Fibroblast of skin of abdomen (primary cell): ENCODE measurements at places on chromosomes 11 and 22.
A peak's percentile ranks its signal among the peaks of the same experiment; 100 is the strongest.

DNA sequence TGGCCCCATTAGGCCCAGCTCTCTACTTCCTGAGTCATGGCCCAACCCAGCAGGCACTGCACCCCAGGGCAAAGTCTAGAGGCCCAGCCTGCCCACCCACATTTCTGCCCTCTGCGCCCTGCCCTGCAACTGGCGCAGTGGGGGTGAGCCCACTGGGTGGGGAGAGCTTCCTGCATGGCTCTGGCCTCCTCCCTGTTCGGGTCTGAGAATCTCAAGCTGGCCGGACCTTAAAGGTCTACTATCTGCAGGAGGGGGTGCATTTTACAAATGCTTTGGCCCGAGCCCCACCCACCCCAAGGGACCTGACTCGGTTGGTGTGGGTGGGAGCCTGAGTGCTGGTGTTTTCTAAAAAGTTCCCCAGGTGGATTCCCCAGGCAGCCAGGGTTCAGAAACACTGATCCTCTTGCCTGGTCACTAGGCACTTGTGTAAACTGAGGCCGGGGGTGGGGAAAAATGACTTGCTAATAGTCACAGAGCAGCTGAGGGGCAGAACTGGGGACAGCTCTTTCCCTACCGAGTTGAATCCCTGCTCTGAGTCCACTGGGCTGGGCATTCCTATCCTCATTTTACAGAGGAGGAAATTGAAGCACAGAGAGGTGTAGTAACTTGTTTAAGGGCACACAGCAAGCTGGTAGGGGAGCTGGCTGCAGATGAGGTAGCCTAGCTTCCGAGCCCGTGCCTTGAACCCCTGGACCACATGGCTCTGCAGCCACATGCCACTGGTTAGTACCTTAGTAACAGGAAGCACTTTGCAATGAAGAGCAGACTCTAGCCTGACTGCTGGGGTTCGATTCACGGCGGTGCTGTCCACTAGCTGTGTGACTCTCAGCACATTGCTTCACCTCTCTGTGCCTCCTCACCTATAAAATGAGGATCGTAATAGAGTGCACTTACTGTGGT lies 36.3 kb downstream of the CD82 start:
- DNase-seq, result no peak

DNA sequence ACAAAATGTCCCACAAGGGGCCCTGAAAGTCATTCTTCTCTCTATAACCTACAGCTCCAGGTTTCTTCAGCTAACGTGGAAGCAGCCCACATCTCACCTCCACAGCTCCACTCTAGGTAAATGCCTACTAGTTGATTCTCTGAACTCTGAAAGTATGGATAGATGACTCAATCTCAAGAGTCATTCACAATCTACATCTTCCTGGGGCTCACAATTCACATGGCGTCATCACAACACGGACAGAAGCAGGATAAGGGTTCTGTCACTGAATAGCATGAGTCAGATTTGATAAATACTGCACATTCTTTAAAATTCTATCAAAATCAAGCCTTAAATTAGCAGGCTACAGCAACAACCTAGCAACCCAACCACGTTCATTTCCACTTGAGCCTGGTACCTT lies 96.3 kb downstream of the PLEKHA7 start:
- no peak for DNase-seq

- no peak for DNase-seq
Measured at GRCh38 chr22:42696331-42696967, 24.2 kb downstream of the A4GALT start.

- DNase-seq, result no peak
Measured at GRCh38 chr11:15586741-15587473, 472.2 kb downstream of the INSC start.

GRCh38 chr11:75439026-75439425 lies 6.0 kb upstream of the KLHL35 start:
- no peak for DNase-seq

GRCh38 chr22:27097933-27098332 lies 440.5 kb downstream of the MIAT start:
- DNase-seq, result peak; percentile 61

GRCh38 chr22:31083377-31083768 lies 2.3 kb downstream of the SMTN start:
- DNase-seq, result no peak

GRCh38 chr11:132452616-132453015 lies 1079.7 kb downstream of the OPCML start:
- DNase-seq, result peak; percentile 23

- peak; percentile 54 for DNase-seq
Measured at GRCh38 chr11:105937331-105937730, 84.7 kb downstream of the MSANTD4 start.

DNA sequence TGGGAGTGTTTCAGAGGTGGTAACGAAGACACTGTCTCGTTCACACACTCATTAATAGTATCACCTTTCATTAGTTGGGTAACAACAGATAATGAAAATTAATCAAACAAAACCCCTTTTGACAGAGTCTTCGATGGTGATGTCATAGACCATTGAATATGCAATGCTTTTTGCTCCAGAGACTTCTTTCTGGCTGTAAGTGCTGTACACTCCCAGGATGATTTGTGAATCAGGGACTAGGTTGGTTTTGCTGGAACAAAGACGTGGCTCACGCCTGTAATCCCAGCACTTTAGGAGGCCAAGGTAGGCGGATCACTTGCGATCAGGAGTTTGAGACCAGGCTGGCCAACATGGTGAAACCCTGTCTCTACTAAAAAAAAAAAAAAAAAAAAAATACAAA lies 9.5 kb upstream of the RASSF10 start:
- DNase-seq, result no peak

GRCh38 chr11:114440121-114440860 lies 1.0 kb downstream of the REXO2 start:
- peak; percentile 10 for DNase-seq

GRCh38 chr11:27115051-27115650 lies 74.5 kb downstream of the BBOX1 start:
- DNase-seq, result peak; percentile 41

DNA sequence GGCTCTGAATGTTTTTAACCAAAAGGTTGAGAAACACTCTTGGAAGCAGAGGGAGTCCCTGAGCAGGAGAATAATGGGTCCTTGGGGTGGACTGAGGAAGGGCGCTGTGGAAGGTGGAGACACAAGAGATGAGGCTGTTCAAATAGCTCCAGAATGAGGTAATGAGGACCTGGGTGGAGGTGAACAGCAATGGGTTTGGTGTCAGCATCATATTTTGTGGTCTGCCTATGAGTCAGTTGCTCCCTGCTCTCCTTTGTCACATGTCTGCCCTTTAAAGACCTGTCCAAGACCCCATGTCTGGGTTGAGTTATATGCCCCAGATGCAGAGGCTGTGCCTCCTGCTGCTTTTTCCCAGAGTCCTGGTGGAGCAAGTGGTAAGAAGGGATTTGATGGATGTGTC lies 113.6 kb downstream of the BARX2 start:
- no peak for DNase-seq

DNA sequence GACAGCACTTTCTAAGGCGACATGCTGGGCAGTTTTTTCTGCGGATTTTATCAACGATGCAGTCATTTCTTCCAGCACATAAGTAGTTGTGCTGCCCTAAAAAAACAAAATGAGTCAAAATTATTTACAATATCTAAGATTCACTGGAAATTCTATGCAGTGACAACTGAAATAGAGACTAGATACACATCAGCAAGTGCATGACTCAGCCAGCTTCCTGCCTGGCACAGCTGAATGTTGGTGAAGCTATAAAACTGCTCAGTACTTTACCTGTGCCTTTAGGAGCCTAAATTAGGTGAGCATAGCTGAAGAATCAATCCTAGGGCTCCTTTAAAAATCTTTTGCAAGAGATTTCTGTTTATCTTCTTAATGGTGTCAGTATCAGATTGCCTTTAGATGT lies 37.8 kb downstream of the PGR start:
- DNase-seq, result no peak

DNA sequence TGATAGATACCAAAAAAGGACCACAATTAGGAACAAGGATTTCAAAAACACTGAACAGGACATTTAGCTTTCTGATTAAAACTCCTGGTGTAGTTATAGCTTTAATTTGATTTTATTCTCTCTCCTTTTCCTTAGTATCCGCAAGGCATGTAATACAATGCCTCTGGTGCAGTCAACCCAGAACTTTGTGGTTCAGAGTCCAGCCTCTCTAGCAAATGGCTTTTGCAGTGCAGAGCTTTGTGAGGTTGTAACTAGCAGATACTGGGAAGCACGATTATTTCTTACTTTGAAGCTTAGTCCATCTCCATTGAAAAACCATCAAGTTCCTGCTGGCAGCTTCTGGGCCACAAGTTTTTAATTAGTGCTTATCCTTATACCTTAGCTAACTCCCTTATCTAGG lies 79.8 kb downstream of the GRIA4 start:
- DNase-seq, result no peak
